Fibroblast of villous mesenchyme (primary cell): ENCODE measurements at places on chromosomes 3 and 15. TPM values are rescaled to one million over a fixed set of nuclear protein-coding genes. Genes with fewer than 3 reads are reported as not detected.

Gene NR2E3
- 0.86 and 0.97 TPM in 2 replicates for total RNA-seq

Gene RBM5
- total RNA-seq: 121 and 192 TPM in 2 replicates

DNA sequence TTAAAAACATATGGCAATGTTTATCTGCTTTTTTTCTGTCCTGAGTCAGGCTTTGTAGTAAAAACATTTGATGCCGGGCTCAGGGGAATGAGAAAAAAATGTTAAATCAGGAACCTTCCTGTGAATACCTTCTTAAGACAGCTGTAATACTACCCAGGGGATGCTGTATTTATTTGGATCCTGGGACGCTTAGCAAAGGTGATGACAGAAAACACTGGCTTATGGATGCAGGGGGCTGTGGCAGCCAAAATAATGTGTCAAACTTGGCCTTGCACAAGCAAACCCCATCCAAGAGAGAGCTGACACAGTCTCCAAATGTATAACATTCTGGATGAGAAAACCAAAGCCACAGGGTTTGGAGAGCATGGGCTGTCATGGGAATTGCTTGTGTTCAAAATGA, 438.2 kb upstream of the PROK2 start:
- peak; percentile 17 for DNase-seq

DNA sequence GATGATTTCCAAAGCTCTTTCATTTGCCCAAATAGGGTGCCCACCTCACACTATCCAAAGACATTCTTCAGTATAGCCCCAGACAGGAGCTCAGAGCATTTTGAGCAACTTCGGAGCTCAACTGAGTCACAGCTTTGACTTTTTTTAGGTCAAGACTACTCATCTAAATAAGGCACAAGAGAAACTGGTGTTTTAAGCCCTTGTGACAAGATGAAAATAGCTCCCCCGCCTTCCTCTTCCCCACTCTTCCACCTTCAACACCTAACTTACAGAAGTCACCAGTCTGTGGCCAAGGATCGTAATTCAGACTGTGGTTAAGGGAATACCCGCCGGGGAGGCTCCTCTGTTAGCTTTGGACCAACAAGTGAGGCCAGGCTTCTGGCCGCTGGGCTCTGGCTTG, 60.4 kb upstream of the CA12 start:
- no peak for DNase-seq

- no peak for DNase-seq
Observed at GRCh38 chr15:54149115-54149531, 170.9 kb downstream of the UNC13C start.

- DNase-seq: peak; percentile 35
Observed at GRCh38 chr3:32934150-32934742, 17.2 kb upstream of the CCR4 start.
